ENCODE measurements at places on chromosomes 16 and 17.
A peak's percentile ranks its signal among the peaks of the same experiment; 100 is the strongest.

DNA sequence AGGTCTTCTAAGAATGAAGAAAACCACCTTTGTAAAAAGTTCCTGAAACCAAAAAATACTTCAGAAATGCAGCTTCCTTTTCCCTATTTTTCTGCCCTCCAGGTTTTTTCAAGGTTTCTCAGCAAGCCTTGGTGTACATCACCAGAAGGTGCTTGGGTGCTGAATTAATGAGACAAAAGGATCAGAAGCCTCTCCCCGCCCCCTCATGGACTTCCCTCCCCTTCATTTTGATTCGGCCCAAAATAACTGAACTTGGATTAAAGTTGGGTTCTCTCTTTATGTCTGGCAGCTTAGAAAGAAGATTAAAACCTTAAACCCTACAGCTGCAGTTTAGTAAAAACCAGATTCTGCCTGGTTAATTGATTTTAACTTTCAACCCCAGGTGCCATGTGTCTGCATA is 121.7 kb upstream of the ERCC4 start:
- DNase-seq = no peak

DNA sequence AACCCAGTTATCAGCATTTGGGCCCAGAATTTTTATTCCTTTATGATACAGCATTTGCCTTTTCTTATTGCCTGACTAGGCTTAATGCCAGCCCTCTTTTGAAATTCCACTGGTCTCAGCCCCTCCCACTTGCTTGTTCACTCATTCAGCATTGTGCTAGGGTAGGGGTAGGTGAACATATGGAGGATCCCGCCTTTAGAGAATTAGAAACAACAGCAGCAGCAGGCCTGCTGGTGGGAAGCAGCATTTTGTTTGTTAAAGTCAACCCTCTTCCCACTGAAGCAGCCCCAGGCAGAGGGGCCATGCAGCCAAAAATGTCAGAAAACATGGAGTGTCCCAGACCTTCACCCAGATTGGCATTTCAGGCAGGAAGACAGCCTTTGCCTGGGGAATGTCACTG is 1355.2 kb downstream of the CDH8 start:
- DNase-seq = no peak

GRCh38 chr17:69552986-69553667 is 138.6 kb downstream of the MAP2K6 start:
- DNase-seq = no peak

DNA sequence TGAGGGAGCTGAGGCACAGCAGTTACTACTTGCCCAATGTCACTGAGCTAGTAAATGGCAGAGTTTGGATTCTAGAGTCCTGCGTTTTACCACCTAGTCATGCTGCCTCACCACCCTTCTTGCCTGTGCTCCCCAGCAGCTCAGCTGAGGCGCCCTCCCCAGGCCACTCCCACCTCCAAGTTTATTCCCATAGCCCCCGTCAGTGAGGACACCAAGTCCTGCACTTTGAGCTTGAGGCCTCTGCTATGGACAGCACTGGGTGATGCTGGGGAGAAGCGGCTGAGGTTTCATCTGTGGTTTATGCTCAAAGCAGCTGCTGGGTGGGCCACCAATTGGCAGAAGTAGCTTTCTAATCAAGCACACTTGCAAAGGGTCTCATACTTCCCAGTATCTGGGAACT is 36.7 kb downstream of the TMEM238L start:
- DNase-seq = peak; percentile 30

GRCh38 chr17:57284984-57285646 is 28.8 kb downstream of the MSI2 start:
- no peak for DNase-seq

- DNase-seq = no peak
Observed at GRCh38 chr16:90043526-90043925, 24.3 kb upstream of the DBNDD1 start.

DNA sequence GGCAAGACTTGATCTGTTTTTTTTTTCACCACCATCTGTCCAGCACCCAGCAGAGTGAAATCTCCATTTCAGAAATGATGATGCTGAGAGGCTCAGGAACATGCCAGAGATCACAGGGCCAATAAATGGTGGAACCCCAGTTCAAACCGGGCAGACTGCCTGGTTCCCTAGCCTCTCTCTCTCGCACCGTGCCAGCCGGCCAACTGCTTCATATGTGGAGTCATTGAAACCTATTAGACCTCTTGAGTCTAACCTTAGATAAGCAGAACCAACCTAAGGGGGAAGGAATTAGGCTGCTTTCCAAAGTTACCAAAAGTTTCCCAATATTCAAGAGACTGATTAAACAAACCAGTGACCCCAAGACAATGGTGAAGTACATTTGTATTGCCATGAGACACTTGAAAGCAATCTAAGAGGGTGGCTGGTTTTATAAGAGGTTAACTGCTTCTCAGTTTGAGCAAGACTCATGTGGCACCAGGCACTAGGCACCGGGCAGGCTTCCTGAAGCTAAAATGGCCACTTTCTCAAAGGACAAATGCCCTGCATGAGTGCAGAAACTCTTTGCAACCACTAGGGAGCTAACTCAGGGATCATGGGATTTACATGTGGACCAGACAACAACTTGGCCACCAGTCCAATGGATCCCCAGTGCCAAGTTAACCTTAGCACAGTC is 18.4 kb downstream of the TOX3 start:
- no peak for DNase-seq

GRCh38 chr17:43542859-43543258 is 3.3 kb downstream of the ETV4 start:
- DNase-seq = no peak

DNA sequence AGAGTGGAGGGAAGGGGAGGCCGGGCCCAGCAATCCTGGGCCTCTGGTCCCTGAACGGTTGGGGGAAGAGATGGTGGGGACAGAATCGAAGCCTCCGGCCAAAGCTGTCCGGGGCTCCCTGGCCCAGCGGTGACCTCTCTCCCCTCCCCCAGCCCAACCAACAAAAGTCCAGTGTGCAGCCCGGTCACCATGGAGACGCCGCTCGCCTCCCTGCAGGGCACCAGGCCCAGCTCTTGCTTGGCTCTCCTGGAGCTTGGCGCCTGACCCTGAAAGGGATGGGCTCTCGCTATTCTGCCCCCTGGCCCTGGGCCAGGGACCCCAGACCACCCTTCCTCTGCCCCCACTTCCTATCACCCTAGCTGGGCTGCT is 1.3 kb downstream of the METRN start:
- DNase-seq = no peak

- peak; percentile 71 for DNase-seq
Observed at GRCh38 chr17:18257268-18257981, 1.1 kb downstream of the FLII start.

DNA sequence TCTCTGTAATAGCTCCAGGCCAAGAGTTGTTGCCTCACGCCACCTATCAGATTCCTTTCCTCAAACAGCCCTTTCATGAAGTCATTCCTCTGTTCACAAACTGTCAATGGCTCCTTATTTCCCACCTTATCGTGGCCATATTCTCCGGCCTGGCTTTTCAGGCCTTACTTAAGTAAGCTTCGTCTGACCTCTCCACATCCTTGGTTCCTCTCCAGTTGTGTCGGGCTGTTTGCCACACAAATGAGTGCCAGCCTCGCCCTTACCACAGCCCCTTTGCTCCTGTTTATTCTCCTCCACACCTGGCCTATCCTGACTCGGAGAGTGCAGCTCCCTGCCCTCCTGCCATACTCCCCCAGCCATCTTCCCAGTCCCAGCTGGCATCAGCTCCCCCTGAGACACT is 2.0 kb downstream of the TP53I13 start:
- no peak for DNase-seq

GRCh38 chr17:27946513-27946912 is 53.3 kb upstream of the LYRM9 start:
- no peak for DNase-seq

GRCh38 chr17:7019839-7020519 is 2.9 kb upstream of the BCL6B start:
- DNase-seq = peak; percentile 49

DNA sequence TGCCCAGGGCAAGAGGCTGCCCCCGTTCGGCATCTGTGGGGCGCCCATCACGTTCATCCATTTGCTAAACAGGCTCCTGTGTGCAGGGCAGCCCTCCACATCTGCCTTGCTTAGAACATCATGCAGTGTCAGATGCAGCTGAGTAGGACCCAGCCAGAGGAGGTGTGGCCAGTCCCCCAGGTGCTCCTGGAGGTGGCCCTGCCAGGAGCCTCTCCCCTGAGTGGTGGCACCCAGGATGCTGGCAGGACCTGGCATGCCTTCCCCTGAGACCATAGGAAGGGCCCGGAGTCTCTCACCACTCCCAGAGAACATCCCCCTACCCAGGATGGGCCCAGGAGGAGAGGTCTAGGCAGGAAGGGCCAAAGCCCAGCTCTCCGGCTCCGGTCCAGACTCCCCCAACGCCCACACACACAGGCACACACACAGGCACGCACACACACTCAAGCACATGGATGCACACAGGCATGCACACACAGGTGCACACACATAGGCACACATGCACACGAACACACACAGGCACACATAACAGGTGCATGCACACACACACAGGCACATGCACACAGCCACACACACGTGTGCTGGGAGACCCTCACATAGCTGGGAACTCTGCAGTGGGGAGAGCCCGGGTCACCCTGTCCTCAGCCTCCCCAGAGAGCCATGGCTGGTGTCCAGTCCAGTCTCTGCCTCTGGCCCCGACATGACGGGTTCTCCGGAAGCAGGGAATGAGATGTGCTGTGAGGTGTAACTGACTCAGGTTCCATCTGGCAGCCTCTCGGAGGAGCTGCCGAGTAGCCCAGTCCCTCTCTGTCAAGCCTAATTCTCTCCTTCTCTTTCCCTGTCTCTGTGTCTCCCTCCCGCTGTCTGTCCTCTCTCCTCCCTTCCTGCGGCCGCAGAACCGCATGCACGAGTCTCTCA is 74.6 kb downstream of the AMFR start:
- no peak for DNase-seq

DNA sequence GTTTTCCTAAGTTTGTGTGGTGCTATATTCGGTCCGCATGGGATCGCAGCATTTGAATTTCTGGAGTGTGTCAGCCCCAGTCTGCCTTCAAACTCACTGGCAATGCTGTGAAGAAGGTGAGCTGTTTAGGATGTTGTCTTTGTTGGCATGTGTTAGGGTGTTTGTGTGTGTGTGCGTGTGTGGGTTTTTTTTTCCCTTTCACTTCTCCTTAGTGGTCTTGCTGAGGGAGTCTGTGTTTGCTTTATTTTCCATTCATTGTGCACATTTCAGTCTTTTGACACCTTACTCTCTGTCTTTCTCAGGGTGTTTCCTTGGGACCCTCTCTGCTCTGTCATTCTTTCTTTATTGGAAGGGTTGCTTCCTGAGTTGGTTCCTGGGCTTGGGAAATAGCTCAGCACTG is 27.7 kb upstream of the RBFOX1 start:
- no peak for DNase-seq

DNA sequence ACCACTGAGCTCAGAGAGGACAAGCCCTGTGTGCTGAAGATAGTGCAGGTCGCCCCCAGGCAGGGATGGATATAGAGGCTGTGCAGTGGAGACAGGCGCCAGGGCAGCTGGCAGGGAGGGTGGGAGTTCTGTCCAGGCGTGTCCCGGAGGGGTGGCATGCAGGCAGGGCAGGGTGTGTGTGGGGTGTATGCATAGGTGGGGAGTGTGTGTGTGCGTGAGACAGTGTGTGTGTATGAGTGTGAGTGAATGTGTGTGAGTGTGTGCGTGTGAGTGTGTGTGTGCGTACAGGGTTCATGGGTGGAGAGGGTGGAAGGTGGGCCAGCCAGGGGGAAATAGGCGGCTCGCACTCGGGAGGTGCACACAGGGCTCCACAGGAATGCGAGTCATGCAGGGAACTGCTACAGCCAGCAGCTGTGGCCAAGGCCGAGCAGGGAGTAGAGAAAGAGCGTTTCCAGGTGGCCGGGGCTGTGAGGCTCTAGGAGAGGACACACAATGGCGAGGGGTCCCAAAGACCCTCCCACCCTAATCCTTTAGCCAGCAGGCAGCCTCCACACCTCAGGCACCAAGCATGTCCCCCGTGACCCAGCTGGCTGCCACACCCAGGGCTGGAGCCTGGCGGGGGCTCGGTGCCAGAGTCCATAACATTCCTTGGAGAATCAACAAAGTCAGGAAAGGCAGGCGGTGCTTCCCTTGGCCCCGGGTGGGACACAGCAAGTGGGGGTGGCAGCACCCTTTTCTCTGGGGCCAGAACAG is 4.6 kb downstream of the PLCD3 start:
- DNase-seq = peak; percentile 83

DNA sequence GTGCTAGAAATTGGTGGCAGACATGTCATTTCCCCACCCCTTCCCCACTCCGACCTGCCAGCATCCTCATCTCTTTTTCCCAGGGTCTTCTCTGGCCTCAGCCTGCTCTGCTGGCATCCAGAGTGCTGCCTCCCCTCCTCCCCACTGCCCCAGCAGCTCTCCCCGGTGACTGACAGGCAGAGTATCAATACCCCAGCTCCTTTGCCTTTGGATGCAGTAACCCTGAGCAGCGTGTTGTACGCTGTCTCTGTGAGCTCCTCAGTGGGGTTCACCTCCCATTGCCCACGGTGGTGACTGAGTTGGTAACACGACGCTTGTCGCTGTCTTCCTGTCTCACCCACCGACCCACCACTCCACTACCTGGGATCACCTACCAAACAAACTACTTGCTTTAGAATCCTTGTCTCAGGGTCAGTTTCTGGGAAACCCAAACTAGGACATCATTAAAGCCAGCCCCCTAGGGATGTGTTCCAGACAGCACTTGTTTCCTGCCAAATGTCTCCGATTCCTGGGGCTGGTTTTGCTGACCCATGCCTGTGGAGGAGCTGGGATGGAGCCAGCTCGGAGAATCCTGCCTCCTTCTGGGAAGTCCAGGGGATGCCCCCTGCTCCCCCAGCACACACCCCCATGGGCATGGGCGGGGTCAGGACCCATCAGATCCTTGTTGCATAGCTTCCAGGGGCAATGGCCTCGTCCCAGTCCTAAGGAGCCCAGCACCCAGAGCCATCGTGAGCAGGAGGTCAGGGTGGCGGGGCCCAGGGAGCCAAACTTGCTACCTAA is 8.3 kb upstream of the SBK1 start:
- no peak for DNase-seq

DNA sequence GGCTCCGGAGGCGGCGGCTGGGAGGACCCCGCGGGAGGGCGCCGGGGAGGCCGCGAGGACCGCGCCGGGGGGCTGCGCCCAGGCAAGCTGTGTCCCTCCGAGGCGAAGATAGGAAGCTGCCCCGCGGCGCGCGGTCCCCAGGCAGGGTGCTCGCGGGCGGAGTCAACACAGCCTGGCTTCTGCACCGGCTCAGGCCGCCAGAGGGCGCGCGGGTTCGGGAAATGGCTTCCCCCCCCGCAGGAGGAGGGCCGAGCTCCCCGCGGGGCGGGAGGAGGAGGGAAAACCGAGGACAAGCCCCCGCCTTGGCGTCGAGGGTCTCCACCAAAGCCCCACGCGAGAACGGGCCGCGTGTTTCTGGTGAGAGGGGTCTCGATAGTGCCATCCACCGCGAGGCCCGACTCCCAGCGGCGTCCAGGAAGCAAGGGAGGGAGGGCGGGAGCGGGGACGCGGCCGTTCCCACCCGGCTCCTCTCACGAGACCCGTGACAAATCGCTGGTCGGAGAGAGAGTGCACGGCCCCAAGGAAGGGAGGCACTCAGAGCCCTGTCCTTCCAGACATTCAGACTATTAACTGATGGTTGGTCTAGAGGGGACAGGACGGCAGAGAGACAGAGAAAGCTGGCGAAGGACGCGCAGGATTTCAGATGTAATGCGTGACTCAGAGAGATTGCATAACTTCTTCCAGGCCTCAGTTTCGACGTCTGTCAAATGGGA is 64.4 kb upstream of the DNAJA2 start:
- DNase-seq = peak; percentile 91

GRCh38 chr16:28219282-28219681 is 7.5 kb upstream of the XPO6 start:
- peak; percentile 30 for DNase-seq
